Stimulated activated CD8-positive, alpha-beta memory T cell treated with anti-CD3 and anti-CD28 coated beads, Interleukin-4, amount 100 ng/mL, for 1 hour (primary cell): ENCODE measurements at places on chromosomes 7 and 10.

DNA sequence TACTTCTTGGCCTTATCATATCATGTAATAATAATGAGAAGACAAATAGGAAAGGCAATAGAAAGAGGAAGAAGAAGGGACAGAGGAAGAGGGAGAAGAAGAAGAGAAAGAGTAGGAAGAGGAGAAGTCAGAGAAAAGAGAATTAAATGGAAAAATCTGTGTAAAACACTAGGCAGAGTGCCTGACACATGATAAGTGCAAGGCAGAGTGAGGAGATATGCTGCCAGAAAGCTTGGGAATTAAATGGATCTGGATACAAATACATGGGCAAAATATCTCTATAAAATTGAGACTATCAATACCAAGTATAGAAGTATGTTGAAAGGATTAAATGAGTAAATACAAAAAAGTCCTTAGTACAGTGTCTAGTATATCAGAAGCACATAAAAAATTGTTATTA lies 124.8 kb downstream of the CACNA2D1 start:
- DNase-seq, result no peak

DNA sequence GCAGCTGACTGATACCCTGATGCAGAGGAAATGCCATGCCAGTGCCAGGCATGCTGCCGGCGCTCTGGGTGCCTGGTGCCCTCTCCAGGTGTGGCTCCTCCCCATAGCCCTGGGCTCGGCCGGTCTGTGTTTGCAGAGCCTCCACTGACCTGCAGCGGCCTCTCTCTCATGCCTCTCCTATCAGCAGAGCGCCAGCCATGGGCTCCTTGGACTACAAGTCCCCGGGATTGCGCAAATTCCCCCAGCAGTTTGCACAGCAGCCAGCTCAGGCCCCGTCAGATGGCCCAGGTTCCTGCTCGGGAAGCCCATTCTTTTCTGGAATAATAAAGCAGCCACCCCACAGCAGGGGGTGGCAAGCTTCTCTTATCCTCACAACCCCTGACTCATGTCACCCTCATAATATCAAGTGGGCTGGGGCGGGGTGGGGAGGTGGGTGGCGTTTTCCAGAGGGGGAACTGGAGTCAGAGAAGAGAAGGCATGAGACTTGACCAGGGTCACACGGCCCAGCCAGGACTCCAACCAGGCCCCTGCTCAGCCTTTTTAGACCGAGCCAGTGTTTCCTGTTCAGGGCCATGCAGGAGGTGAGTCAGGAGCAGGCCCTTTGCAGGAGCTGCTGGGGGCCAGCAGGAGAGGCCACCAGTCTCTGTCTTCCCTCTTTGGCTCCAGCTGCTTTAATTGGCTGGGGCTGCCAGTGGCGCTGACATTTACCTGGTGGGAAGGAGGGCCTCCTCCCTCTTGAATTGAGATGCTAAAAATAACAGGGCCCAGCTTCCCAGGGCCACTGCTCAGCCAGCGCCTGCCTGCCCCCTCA lies 58.6 kb downstream of the ZMIZ1 start:
- DNase-seq, result no peak

GRCh38 chr10:120012566-120012965 lies 120.0 kb downstream of the SEC23IP start:
- DNase-seq, result no peak

DNA sequence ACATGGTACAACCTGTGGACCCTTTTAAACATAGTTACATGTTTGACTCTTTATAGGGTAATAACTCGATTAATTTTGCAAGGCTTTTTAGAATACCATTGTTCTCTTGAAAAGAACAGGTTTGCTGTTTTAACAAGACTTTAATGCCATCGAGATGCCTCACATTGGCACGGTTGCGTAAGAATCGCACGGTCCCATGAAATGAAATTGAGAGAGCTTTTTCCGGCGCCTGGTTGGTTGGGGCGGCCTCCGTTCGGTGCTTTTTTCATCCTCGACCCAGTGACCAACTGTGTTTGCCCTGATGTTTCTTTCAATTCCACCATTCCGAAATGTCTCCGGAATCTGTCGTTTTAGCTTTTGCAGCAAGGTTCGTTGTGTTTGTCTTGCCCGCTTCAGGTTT lies 142.4 kb downstream of the CUX1 start:
- no peak for DNase-seq

DNA sequence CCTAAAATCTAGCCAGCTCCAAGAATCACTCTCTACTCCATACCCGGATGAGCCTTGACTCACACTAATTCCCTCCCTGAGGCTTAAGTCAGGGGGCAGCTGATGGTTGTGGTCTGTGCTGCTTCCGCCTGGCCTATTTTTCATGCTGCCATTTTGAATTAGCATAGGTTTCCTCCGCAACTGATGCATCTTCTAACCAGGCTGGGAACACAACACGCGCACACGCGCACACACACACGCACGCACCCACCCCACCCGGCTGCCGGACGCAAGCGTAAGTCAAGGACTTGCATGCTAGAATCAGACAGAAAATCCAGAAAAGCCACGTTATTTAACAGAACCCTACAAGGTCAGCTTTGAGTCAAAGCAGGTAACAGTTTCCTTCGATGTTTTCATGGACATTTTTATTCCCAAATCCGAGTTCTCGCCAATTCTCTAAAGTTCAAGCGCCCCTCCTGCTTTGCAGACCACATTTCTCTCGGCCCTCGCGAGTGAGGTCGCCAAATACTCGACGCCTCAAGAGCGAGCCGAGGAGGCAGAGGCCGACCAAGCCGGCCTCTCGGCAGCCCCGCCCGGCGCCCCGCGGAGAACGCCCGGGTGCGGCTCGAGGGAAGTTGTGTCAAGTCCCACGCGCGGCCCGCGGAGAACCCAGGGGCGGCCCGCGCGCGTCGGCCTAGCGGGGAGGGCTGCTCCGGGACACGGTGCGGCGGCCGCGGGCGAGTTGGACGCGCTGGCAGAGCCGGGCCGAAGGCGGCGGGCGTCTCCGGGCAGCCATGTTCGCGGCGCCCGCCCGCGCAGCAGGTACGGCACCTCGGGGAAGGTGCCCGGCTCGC lies 961 bp downstream of the SCRN1 start:
- no peak for DNase-seq

- DNase-seq, result no peak
Observed at GRCh38 chr10:103768345-103768744, 87.0 kb downstream of the SH3PXD2A start.

DNA sequence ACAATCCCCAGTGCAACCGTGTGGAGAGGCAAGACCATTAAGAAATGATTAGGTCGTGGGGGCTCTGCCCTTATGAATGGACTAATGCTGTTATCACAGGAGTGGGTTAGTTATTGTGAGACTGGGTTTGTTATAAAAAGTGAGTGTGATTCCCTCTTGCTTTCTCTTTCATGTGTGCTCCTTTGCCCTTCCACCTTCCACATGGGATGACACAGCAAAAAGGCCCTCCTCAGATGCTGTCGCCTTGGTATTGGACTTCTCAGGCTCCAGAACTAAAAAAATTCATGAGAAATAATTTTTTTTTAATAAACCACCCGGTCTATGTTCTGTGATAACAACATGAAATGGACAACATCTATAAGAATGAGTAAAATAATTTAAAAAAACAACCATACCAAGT lies 136.1 kb upstream of the PCBD1 start:
- DNase-seq, result no peak

DNA sequence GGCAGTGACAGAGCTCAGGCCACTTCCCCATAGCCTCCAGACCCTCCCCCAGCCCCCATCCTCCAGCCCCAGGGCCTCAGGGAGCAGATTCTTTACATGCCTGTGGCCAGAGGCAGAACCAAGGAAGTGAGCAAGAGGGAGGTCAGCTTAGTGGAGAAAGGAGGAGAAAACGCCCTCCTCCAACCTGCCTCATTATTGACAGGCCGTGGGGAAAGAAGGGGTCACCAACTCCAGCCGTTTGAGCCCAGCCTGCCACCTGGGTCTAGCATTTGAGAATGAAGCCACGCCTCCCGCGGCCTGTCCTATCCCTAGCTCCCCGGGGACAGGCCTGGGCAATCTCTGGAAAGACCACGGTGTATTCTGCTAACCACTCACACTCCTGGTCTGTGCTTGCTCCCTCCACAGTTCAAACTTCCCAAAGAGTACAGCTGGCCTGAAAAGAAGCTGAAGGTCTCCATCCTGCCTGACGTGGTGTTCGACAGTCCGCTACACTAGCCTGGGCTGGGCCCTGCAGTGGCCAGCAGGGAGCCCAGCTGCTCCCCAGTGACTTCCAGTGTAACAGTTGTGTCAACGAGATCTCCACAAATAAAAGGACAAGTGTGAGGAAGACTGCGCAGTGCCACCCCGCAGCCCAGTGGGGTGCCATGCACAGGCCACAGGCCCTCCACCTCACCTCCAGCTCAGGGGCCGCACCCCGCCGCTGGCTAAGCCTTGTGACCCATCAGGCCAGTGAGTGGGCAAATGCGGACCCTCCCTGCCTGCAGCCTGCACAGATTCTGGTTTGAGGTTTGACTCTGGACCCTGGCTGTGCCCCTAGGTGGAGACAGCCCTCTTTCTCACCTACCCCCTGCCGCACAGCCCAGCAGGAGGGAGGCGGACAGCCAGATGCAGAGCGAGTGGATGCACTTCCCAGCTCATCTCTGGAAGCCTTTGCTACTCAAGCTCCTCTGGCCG lies 14.3 kb upstream of the TRIM8 start:
- no peak for DNase-seq

DNA sequence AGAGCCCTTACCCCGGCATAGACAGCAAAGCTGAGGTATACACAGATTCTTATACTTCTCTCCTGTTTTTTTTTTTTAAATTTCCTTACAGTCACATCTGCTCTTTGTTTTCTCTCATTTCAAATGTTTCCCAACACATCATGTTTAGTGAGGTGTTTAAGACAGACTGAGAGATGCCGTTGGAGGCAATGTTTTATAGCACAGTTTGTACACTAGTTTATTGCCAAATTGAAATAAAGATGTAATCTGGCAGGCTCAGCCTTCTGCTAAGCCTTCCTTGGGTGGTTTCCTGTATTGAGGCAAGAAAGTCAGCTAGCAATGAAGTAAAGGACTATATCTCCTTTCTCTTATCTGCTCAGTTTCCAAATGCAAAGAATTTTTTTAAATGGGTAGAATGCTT lies 393.4 kb downstream of the SORCS1 start:
- DNase-seq, result no peak

DNA sequence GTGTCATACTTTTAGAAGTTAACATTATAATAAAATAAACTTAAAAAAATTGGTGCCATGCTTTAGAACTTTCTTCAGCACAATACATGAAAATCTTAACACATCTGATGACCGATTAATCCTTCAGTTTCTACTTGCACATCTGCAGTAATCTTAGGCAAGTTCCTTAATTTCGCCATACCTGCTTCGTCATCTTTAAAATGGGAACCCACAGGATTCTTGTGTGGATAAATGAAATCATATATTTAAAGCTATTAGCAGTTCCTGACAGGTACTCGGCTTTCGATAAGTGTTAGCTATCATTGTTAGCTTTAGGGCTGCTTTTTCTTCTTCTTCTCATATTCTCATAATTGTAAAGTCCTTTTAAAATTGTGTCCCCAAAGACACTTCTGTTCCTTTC lies 907 bp upstream of the VPS50 start:
- DNase-seq, result no peak
